Activated CD8-positive, alpha-beta memory T cell treated with anti-CD3 and anti-CD28 coated beads for 1 hour (primary cell): ENCODE measurements at places on chromosomes 1 and 21.
A peak's percentile ranks its signal among the peaks of the same experiment; 100 is the strongest.

DNA sequence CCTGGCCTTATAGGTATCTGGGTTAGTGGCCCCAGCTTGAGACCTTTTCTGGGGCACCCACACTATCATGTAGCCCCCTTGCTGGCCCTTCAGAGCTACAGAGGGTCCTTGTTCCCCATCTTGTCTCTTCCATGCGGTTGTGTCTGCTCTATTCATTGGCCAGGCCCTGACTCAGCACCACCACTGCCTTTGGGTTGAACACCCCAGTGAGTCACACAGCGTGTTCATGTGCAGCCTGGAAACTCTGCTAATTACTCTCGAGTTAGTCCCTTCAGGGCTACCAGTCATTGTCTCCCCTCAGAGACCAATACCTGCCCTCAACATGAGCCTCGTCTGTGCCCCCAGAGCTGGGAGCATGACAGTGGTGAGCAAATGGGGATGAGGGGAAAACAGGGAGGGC lies 28.2 kb upstream of the IKBKE start:
- no peak for DNase-seq

DNA sequence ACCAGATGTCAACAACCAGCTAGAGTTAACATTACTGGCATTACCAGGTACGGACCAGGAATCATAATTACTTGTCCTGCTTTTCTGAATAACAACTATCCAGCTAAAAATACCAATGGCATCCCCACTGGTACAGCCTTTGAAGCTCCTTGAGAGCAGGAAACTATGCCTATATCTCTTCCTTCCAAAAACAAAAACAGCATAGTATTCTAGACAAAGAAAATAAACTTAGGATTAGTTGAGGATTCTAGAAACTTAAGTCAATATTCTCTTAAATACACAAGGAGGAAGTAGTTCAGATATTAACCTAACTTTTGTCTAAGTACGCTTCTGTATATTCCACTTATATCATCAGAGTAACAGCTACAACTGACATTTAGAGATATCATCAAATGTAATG lies 3.0 kb downstream of the FUBP1 start:
- DNase-seq = no peak

GRCh38 chr1:214017191-214017982 lies 29.6 kb downstream of the PROX1 start:
- no peak for DNase-seq

GRCh38 chr1:221823561-221823960 lies 81.7 kb upstream of the DUSP10 start:
- no peak for DNase-seq

- DNase-seq = no peak
Observed at GRCh38 chr21:25734654-25734903, 125 bp downstream of the ATP5PF start.

DNA sequence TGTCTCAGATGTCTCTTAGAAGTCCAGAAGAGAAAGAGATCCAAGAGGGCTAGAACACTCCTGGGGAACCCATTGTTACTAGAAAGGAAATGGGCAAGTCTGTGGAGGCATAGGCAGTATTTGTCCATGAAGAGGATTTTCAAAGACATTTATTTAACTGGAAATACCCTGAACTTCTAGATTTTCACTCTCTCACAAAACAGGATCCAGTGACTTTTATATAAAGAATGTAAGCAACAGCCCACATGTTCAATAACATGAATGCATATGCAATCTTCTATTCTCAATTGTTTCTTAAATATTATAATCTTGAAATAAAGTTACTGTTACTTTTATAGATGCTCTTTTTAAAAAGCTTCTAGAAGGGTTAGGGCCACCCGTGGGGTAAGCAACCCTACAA lies 53.4 kb downstream of the TBX15 start:
- no peak for DNase-seq

DNA sequence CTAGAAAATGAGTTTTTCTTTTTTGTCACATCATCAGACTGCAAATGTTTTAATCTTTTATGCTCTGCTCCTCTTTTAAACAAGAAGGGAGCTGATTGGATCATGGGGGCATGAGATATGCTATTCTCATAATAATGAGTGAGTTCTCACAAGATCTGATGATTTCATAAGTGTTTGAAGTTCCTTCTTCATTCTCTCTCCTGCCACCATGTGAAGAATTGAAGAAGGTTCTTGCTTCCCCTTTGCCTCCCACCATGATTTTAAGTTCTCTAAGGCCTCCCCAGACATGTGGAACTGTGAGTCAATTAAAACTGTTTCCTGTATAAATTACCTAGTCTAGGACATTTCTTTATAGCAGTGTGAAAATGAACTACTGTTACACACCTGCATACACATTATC lies 218.2 kb downstream of the NRIP1 start:
- no peak for DNase-seq

DNA sequence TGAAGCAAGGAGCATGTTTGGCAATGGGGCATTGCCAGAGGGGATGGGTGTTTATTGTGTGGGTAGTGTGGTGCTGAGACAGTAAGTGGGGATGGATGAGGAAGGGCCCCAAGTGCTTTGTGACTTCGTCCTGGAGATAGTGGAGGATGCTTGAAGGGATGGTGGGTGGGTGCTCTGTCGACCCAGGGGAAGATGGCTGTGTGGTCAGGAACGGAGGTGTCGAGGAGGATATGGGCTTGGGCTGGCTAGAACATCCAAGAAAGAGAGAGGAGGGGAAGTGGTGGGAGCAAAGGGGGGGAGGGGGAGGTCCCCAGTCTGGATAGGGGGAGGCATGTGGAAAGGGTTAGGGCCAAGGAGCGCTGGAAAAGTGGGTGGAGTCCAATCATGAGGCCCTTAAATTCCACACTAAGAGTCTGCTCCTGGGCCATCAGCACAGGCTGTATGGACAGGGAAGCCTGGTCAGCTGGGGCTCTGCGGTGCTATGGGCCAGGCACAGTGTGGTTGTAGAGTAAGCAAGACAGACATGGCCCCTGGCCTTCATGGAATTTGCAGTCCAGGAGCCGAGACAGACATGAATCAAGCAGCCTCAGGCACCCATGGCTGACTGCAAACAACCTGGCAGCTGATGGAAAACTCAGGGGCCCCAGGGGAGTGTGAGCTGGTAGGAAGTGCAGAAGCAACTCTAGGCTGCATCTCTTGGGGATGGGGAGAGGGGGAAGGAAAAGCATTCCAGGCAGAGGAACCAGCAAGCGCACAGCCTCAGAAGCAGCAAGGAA lies 36.3 kb downstream of the EDN2 start:
- no peak for DNase-seq

- DNase-seq = no peak
Observed at GRCh38 chr1:68049941-68050878, at the start of gene DIRAS3. Gene DIRAS3 (minus strand): TSS chr1:68050627. CDS start chr1:68047297, 3,330 bp downstream.

DNA sequence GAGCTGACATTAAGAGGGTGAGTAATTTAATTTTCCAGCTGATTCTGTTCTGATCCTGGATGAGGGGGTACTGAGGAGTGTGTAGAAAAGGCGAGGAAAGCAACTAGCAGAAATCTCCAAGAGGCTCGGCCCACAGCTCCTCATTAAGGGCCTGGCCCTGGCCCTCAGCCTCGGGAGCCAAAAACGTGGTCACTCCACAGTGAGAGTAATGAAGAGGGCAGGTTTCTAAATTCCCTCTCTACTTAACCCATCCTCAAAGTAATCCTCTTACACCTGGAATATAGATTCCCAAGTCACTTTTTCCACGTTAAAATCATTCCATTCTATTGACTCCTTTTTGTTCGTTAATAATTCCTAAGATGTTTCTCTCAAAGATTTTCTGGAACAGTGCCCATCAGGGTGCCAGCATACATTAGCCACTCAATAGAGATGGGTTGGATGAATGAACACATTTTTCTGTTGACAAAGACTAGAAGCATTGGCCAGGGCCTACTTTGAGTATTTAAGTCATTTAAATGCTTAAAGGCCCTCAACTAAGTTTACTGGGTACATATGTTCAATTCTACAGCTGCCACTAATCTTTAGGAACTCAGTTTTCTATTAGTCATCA lies 1.1 kb upstream of the COL11A1 start:
- DNase-seq = no peak

DNA sequence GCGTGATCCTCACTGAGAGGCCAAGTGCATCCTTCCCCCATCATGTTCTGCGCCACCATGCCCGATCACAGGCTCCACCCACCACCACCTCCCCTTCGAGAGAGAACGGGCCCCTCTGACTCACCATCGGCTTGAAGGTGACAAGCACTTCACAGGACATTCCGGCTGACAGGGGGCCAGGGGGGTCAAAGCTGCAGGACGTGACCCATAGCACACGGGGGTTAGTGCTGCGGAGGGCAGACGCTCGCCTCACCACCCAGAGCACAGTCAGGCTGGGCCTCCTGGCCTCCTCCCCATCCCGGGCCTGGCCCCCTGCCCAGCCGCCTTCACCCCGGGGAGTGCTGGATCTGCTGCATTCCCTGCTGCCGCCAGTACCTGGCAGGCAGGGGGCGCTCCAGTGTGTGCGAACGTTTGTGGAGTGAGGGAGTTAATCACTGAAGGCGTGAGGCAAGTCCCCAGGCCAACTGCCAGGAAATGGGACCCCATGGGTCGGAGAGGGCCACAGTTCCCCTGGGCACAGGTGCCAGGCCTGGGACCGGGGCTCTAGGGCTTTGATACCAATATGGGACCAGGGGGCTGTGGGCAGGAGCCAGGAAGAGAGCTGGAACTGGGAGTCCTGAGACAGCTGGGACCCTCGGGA lies 40.9 kb upstream of the TMEM52 start:
- DNase-seq = peak; percentile 19

DNA sequence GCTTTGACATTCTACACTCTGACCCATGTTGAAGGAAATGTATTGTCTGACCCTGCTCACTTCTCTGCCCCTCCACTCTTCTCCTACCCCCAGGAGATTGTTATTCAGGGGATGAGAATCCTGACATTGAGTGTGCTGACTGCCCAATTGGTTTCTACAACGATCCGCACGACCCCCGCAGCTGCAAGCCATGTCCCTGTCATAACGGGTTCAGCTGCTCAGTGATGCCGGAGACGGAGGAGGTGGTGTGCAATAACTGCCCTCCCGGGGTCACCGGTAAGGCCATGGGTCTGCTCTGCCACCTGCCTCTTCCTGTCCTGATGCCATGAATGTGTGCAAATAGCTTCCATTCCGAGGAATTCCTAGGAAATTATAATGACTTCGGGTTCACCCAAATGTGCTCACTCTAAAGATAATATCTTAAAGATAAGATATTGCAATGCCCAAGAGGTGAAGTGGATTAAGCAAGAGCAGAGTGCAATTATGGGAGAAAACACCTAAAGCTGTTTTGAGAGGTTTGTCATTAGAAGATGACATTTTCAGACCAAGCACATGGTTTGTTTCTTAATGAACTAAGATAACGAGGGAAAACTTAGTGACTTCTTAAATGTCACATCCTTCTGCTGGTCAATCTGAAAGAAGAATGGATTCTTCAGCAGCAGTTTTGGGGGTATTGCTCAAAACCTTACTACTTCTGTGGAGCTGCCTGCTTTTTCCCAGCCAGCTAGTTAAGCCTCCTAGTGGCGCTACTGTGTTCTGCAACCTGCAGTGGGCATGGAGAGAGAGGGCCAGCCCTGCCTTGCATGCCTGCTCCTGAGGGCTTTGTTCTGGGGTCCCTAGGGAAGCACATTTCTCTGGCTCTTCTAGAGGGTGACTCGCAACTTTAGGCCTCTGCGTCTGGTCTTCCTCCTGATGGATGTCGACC lies 41.6 kb downstream of the LAMC2 start:
- DNase-seq = no peak

GRCh38 chr1:178862864-178863263 lies 8.0 kb downstream of the ANGPTL1 start:
- no peak for DNase-seq

GRCh38 chr1:167716000-167716271 lies 5.8 kb upstream of the MPZL1 start:
- DNase-seq = no peak

GRCh38 chr1:206672011-206672688 lies 12.6 kb upstream of the MAPKAPK2 start:
- DNase-seq = no peak

DNA sequence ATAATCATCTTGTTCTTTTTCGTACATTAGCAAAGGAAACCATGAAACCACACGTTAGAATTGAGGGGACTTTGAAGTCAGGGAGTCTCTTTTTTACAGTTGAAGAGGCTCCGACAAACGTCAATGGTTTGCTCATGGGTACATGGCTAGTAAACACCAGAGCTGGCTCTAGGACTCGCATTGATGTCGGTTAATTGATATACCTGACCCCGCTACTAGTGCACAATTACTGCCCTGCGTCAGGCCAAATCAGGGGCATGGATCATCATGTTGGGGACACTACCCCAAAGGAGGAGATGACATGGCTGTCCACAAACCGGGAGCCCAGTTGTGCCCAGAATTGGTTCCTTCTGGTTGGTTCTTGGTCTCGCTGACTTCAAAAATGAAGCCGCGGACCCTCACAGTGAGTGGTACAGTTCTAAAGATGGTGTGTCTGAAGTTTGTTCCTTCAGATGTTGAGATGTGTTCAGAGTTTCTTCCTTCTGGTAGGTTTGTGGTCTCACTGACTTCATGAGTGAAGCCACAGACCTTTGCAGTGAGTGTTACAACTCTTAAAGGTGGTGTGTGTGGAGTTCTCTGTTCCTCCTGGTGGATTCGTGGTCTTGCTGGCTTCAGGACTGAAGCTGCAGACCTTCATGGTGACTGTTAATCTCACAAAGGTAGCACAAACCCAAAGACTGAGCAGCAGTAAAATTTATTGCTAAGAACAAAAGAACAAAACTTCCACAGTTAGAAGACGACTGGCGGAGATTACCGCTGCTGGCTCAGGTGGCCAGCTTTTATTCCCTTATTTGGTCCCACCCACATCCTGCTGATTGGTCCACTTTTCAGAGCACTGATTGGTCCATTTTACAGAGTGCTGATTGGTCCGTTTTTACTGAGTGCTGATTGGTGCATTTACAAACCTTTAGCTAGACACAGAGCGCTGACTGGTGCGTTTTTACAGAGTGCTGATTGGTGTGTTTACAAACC lies 126.9 kb upstream of the ERRFI1 start:
- DNase-seq = peak; percentile 8

DNA sequence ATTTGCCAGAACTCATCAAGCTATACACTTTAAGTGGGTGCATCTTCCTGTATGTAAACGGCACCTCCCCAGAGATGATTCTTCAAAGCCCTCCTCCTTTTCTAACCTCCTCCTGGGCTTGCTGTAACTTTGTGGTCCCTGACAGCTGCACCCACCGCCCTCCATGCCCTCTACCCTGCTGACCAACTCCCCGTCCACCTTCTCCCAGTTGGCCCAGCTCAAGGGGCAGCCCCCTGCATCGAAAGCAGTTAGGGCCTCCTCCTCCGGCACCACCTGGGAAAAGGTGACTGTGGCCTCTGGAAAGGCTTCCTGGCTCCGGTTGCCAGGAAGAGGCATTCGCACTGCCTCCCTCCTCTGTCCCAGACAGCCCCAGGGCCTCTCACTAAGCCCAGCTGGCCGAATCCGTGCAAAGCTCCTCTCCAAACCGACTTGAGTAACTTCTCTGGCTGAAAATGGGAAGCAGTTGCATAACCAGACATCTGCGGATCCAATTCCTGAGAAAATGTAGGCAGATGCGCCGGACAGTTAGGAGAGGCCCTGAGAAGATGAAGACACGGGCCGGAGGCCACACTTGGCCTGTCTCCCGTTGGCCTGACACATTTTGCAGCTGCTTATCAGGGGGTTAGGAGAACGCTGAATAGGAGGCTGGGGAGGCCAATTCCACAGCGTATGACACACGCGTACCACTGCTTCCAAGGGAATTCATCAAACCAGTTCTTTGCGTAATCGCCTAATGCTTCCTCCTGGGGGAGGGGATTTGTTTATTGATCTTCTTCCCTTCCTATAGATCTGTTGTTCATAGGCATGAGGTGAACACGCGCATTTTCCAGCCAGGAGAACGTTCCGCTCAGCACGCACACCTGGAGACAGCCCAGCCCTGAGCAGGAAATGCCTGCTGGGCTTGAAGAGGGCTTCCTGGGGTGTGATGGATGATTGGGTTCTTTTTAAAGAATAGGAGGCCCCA lies 48.7 kb upstream of the COL6A2 start:
- no peak for DNase-seq
